ENCODE measurements at places on chromosomes 7 and 10.
A peak's percentile ranks its signal among the peaks of the same experiment; 100 is the strongest.

DNA sequence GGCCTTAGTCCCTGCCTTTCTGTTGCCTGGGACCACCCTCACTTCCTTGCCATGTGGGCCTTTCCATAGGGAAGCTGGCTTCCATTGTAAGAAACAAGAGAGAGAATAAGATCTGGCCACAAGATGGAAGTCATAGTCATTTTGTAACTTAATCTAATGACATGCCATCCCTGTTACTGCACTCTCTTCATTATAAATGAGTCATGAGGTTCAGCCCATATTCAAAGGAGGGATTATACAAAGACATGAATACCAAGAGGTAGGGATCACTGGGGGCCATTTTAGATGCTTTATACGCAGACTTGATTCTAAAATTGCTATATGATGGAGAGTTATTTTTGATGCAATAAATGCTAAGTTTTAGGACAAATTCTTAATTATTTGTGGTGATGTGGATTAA is 75.2 kb upstream of the CELF2 start:
- DNase-seq: no peak

DNA sequence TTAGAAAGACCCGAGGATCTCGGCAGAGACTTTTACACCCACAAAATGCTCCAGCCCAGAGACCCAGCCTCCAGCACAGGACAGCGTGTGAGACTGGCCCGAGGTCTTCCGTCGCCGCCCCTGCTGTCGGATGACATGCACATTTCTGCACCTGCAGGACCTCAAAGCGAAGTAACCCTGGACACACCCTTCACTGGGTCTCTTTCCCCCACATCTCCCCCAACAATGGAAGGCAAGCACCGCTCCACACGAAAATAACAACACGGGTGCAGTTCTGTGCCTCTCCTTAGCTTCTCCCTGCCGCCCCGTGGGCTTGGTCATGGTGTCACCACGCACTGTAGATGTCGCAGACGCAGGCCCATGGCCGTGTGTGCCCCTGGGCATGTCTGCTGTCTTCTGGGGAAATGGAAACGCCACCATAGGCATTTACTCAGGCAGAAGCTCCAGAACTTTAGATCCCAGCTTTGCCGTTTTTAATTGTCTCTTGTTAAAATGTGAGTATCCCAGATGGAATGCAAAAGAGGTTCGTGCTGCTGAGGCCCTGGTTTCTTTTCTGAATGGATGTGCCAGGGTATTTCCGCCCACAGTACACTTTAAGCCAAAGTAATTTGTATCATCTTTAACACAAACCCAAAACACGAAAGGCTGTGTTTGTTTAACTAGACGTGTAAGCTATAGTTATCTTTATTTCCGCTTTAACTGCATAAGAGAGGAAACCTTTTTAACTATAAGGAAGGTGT is 237.9 kb downstream of the MGMT start:
- DNase-seq: no peak

DNA sequence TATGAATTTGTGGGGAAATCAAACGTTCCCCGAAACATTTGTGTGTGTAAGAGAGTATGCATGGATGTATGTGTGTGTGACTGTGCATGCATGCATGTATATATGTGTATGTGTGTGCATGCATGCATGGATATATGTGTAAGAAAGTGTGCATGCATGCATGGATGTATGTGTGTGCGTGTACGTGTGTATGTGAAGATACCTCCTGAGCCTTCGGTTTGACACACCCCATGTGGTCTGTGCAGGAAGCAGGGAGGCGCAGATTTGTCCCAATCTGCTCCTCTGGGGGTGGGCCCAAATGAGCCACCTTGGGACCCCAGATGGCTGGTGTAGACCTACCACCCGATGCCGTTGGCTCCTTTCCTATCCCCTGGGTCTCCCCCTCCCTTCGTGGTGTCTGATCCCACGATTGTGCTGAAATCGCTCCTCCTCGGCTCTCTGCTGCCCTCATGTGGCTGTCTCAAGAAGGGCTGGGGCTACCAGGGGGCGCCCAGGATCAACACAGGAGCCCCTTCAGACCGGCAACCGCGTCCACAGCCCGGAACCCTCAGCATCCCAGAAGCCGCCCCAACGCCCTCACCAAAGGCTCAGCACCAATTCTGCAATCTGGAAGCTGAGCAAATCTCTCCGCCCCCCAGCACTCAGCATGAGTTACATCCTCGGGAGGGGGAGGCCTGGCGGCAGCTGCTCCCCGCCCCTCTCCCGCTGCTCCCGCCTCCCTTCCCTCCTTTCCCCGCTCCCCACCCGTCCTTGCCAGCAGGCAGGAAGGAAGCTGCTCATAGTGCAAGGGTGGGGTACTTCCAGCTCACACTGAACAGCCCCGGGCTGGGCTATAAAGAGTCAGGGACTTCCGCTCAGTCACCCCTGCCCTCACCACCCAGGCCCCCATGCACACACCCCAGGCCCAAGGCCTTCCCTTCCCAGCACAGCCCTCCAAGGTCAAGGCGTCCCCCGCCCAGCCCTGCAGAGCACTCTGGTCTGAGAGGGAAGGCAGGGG is 2.3 kb upstream of the NOS3 start:
- DNase-seq: peak; percentile 25

DNA sequence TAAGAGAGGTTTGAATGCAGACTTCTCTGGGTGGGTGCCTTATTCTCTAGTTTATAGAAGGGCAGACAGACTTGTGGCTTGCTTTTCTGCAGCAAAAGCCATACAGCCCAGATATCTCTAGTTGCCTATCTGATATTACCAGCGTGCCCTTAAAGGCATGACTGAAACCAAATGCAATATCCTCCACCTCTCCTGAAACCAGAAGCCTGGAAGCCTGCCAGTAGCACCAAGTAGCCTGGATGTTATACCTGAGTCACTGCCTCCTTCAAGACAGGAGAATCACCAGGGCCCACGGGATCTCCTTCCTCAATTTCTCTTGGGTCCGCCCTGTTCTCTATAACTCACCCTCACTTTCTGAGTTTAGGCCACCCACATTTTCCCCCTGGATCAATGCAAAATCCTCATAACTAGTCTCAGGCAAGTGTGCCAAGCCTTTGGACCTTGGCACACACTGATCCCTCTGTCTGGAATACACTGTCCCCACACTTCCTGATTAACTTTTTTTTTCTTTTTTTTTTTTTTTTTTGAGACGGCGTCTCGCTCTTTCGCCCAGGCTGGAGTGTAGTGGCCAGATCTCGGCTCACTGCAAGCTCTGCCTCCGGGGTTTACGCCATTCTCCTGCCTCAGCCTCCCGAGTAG is 638.4 kb downstream of the GALNT17 start:
- DNase-seq: no peak

- no peak for DNase-seq
Measured at GRCh38 chr10:128091636-128092210, 34.5 kb downstream of the MKI67 start.

DNA sequence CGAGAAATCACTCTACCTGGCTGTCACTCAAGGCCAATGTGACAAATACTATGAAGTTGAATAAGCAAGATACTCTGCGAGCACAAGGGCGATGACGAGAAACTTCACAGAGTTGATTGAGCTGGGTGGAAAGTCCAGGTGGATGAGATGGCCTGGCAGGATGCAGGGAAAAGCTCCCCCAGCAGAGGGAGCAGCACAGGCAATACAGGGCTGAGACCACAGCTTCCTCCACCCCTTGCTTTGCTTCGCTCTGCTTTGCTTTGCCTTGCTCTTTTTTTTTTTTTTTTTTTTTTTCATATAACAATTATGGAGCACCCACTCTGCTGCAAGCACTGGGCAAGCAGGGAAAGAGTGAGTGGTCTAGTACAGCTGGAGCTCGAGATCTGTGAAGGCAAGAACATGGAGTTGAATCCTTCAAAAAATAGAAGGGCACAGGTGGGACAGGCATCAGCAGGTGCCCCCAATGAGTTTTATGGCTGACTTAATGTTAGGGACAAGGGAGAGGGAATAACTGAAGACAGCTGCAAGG is 88.3 kb downstream of the CABCOCO1 start:
- no peak for DNase-seq

GRCh38 chr10:8455181-8455580 is 400.7 kb downstream of the GATA3 start:
- no peak for DNase-seq

- no peak for DNase-seq
Measured at GRCh38 chr10:130999376-131000202, 311.9 kb downstream of the TCERG1L start.

GRCh38 chr7:100538348-100538653 is 702 bp upstream of the AGFG2 start:
- no peak for DNase-seq

Measured in C1 segment of cervical spinal cord (tissue), 14 donors.